Colonic mucosa (tissue), 4 donors: ENCODE measurements at places on chromosomes 5 and 9.
A peak's percentile ranks its signal among the peaks of the same experiment; 100 is the strongest.

DNA sequence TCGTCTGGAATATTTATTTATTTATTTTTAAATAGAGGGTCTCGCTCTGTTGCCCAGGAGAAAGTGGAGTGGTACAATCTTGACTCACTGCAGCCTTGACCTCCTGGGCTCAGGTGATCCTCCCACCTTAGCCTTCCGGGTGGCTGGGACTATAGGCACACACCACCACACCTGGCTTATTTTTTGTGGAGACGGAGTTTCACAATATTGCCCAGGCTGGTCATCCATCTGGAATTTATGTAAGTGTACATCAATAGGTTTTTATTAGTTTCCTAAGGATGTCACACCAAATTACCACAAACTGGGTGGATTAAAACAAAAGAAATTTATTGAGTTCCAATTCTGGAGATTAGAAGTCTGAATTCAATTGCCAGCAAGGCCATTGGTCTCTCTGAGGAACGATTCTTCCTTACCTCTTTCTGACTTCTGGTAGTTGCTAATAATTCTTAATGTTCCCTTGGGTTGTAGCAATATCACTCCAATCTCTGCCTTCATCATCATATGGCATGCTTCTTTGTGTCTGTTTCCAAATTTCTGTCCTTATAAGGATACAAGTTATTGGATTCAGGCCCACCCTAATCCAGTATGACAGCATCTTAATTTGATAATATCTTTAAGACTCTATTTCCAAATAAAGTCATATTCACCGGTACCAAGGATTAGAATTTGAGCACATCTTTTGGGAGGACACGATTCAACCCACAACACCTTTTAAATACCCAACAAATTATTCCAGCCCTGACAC is 16.3 kb upstream of the RAD23B start:
- no peak for DNase-seq

GRCh38 chr5:93623153-93623552 is 40.1 kb downstream of the NR2F1 start:
- no peak for DNase-seq

DNA sequence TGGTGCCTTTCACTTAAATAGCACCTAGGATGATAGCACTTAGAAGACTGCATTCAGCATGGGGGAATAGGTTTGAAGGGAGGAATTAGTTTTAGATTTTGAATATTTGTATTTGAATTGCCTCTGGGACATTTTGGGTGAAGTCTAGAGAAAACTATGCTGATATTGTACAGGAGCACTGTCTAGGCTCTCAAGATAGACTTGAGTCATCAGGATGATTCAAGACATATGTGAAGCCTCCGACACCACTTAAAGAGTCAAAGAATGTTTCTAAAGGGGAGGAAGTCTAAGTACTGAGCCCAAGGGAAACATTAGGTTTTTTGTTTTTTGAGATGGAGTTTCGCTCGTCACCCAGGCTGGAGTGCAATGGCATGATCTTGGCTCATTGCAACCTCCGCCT is 63.9 kb upstream of the CCDC180 start:
- no peak for DNase-seq

GRCh38 chr5:58266402-58266801 is 193.5 kb downstream of the PLK2 start:
- no peak for DNase-seq

DNA sequence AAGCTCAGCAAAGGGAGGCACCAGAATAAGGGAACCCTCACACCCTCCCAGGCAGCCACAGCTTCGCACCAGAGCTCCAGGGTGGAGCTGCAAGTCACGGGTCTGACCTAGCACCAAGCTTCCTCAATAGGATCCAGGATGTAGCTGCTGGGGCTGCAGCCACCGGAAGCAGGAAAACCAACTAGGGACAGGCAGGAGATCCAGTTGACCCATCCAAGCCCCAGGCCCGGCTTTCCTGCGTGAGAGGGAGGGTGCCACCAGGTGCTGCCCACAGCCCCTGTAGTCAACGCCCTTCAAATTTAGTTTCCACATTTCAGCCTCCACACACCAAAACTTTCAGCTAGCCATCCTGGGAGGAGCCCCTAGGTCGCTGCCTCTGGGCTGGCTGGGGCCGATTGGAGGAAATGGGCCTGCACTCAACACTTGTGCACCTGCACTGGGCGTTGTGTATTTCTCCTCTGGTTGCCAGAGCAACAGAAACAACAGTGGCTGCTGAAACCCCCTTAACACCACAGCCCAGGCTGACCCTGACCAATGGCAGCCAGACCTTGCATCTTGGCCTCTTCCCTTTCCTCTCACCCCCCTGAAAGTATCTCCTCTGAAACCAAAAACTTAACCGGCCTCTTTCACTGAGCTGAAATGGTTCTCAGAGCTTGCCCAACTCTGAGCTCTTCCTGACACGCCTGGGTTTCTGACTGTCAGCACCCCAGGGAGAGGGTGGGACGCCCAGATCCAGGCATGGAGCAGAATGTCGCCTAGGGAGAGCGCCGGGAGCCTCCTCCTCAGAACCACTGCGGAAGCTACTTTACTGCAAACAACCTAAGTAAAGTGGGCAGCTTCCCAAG is 226.5 kb upstream of the MAP3K1 start:
- DNase-seq = peak; percentile 29

DNA sequence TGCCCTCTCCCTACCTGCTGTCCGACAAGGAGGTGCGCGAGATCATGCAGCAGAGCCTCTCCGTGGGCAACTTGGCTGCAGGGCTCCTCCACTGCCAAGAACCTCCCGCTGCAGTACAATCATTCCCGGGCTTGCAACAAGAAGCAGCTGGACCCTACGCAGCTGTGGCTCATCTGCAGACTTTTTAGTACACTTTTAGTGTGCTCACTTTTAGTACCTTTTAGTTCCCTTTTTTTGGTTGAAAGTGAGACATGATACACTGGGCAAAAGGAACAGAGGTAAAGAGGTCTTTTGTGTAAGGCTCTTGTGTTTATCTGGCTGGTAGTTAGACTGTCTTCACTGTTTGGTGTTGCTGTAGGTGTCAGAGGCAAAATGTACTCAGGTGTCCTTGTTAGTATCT is 58.1 kb upstream of the SPTLC1 start:
- no peak for DNase-seq

- no peak for DNase-seq
These were observed 258.7 kb upstream of the ARRDC3 start for GRCh38 chr5:91641730-91642350.

DNA sequence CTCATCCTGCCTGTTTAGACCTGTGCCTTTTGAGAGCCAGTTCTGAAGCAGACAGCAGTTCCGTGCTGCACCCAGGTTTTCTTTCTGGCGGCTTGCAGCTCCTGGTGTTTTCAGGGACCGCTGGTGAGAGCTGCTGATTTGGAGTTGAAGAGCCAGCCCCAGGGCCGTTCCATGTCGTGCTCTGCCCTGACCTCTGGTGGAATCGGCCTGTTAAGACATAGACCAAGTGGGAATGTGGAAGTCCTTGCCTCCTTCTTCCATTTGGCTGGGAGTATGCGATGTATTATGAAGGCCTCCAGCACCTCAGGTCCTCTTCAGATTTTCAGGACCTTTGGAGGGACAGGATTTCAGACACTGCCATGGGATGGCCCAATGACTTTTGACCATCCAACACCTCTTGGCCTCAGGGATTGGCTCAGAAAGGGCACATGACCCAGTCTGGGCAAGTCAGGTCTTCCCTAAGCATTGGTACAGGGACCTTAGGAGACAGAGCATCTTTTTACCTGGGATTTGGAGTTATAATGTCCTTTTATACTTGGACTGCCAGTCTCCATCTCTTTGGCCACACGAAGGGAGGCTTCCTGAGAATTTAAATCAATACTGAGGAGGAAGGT is 136.1 kb upstream of the CLINT1 start:
- peak; percentile 78 for DNase-seq

- no peak for DNase-seq
These were observed 38.5 kb downstream of the TARS1 start for GRCh38 chr5:33479311-33479710.

- no peak for DNase-seq
These were observed 98.5 kb downstream of the GABBR2 start for GRCh38 chr9:98610211-98610610.

GRCh38 chr5:172791726-172792445 is 20.9 kb upstream of the DUSP1 start:
- DNase-seq = no peak

GRCh38 chr9:70588381-70588780 is 173.9 kb upstream of the KLF9 start:
- no peak for DNase-seq

DNA sequence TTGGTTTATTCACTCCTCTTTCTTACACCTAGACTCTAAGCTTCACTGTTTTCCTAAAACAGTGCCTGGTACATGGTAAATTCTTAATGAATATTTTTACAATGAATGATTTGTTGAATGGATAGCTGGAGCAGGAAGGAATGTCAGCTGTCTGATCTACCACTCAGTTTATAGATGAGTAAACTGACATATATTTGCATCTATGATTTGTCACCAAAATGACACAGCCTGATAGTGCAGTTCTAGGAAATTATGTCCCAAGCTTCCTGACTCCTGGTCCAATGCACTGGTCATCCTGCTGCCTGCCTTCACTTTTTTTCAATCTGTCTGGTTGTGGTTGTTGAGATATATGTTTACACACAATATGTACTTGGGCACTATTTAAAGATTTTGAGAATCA is 651.7 kb upstream of the WWC1 start:
- DNase-seq = no peak

DNA sequence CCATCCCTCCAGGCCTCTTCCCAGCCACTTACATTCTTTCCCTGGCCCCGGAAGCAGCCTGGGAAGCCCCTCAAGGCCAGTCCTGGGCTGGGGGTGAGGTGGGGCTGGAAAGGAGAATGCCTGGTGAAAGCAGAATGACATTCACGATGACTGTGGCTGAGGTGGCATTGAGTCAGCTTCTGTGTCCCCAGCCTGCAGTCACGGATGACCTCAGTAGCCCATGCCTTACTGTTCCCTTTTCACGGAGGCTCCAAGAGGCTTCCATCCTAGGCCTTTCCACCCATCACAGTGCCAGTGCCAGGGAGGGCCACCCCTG is 2.7 kb downstream of the PRDM12 start:
- no peak for DNase-seq

DNA sequence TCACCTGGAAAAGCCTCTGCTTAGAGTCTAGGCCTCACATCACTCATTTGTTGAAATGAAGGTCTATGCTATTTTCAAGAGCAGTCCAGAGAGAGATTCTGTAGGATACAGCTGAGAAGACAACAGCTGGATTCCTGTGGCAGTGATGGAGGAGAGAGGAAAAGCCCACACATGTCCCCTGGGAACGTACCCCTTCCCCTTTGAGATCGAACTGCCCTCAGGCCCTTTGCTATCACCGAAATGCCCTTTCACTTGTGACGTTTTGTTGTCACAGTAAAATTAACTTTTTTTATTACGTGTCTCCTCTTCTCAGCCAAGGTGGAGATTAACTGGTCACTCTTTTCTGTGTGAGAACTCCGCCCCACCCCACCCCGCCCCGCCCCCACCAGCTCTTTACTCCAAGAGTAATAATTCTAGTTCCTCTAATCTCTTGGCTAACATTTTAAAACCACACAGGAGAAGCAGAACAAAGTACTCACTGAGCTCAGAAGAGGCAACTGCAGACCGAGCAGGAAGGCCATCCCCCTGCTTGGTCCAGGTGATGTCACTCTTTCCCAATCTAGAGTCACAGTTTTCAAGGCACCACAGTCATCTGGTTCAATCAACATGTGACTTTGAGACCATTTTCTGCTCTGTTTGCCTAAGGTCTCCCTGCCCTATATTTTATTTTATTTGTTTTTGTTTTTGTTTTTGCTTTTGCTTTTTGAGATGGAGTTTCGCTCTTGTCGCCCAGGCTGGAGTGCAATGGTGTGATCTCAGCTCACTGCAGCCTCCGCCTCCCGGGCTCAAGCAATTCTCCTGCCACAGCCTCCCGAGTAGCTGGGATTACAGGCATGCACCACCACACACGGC is 105.6 kb downstream of the SUSD1 start:
- DNase-seq = peak; percentile 35
